Stimulated activated CD8-positive, alpha-beta memory T cell treated with anti-CD3 and anti-CD28 coated beads, Interleukin-4, amount 100 ng/mL, for 1 hour (primary cell): ENCODE measurements at places on chromosomes 2 and 18.

DNA sequence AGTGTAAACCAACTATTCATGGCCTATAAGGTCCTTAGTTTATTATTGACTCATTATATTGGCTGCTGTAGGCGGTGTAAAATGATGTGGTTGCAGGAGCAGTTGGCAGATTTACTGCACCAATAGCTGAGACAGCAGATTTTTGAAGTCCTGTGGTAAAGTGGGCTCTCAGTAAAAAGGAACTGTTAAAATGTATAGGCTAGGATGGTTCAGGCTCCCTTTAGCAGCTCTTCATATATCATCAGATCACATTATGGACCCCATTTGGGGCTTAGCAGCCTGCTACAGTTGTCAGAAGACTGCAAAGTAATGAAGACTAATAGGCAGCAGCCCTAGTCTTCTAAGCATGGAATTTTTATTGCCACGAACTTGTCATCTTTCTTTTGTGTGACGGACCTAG is 27.8 kb downstream of the MTX2 start:
- no peak for DNase-seq

GRCh38 chr2:226661789-226662545 is 137.7 kb downstream of the IRS1 start:
- no peak for DNase-seq

DNA sequence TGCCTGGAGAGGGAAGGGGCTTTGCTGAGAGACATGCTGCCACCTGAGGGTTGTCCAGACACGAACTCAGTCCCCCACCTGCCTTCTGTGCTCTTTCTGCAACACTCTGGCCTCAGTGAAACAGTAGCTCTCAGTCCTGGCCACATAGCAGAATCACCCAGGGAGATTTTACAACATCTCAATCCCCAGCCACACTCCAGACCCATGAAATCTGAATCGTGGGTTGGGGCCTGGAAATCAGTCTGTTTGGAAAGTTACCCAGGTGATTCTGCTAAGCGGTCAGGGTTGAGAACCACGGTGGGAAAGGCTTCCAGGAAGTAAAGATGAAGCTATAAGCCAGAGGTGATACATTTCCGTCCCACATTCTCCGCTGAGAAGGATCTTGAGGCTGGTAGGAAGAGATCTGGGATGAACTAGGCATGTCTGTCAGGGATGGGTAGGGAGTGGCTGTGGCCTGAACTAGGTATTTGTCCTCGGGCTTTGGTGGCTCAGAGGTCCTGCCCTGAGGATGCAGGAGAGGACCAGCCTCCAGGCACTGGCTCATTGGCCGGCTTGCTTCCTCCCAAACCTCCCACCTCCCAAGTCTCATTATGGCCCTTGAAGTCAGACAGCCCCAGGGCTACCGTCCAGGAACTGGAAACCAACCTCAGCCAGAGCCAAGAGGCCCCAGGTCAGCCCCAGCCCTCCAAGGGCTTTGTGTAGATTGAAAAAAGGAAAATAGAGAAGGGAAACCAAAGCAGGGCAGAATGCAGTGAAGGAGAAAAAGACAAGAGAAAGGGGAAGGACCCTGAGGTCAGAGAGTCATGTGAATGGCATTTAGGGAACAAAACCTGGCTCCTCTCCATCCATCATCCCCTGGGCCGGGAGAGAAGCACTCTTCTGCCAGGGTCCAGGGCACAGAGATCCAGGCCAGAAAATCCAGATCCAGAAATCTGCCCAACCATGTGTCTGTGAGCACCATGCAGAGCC is 119.6 kb downstream of the ZFP36L2 start:
- no peak for DNase-seq

- no peak for DNase-seq
Measured at GRCh38 chr2:28683100-28683706, 68.4 kb upstream of the PPP1CB start.

DNA sequence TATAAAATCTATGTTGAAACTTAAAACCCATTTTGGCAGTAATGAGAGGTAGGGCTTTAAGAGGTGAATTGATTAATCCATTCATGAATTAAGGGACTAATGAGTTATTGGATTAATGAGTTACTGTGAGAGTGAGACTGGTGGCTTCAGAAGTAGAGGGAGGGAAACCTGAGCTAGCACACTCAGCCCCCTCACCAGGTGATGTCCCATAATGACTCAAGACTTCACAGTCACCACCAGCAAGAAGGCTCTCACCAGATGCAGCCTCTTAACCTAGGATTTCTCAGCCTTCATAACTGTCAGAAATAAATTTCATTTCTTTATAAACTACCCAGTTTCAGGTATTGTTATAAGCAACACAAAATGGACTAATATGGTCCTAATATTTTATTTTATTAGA is 621.7 kb upstream of the ACVR2A start:
- DNase-seq: no peak

DNA sequence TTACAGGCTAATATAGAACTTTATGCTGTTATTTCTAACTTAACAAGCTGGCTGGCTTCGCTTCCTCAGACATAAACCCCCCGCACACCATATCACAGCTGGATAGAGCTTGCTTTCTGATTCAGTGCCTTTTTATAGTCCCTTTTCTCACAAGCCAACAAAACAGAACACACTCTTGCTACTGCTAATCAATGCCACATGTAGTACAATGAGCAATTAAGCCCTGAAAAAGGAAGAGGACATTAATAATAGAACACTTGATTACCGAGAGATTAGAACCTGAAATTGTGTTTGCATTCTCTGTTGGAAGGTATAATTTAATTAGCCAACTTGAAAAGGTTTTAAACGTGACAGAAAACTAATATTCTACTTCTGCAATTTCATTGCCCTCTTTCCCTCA is 267.7 kb upstream of the CYRIA start:
- DNase-seq: no peak
